ENCODE measurements at places on chromosomes 12 and 14.

DNA sequence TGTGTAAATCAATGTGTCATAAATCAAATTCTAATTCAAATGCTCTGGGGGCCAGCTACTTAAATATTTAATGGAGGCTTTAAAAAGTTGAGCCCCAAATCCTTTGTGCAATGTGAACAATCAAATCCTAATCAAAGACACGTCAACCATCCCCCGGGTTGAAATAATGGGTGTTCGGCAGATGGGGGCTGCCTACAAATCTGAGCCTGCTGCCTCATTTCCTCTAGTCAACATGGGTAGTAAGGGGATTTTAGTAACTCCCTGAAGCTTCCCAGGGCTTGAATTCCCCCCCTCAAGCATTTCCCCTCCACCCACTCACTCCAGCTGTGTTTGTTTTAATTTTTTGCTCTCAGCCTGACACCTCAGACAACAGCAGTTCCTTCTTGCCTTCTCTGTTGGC, 37.8 kb downstream of the SRRM4 start:
- no peak for DNase-seq

GRCh38 chr12:104354167-104354867, 50.8 kb downstream of the EID3 start:
- DNase-seq: no peak

DNA sequence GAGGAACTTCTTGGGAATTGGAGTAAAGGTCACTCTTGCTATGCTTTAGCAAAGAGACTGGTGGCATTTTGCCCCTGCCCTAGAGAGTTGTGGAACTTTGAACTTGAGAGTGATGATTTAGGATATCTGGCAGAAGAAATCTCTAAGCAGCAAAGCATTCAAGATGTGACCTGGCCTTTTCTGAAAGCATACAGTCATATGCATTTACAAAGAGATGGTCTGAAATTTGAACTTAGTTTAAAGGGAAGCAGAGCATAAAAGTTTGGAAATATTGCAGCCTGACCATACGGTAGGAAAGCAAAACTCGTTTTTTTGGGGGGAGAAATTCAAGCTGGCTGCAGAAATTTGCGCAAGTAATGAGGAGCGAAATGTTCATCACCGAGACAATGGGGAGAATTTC, 60.9 kb downstream of the NUBPL start:
- DNase-seq: no peak

- no peak for DNase-seq
These were observed 43.8 kb downstream of the FOXN3 start for GRCh38 chr14:89373185-89373584.

- DNase-seq: no peak
These were observed 1650.9 kb upstream of the SEL1L start for GRCh38 chr14:83184531-83184930.

DNA sequence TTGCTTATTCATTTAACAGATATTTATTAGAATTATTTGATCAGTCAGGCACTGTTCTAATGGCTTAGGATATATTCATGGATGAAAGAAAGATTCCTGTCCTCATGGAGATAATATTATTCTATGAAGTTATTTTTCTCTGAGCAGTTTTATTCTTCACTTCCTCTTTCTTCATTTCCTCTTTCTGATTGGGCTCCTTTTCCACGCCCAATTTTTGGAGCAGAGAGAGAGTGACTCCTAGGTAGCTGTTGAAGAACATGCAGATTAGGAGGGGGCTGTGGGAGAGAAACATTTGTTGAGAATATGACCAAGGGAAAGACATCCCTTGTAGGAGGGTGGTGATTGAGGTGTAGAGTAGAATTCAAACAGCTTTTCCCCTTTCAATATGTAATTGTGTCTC, 6.0 kb upstream of the YARS2 start:
- DNase-seq: no peak

DNA sequence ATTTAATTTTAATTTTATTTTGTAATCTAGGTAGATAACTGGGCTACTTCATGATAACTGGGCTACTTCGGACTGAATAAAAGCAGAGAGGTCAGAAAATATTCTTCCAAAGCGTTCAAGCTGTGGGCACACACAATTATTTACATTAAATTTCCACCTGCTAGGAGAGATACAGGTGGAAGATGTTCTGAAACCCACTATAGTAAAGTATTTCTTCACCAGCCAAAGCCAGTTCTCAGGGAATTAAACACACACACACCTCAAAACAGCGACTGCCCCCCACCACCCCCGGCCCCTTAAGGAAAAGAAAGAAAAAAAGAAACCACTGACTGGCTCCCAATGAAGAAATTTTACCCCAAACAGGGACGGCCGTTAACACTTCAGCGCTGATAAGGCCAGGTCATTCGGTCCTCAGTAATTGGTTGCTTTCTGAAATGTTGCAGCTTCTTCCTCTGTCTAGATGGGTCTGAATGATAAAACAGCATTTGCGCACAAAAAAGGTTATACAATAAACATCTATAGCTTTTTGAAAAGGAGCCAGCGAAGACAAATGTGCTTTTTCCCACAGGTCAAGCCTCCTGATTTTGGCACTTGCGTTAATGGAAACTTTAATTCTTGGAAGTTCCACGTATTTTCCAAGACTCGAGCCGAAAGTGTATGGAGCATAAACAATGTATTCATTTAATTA, 771 bp upstream of the KCNJ8 start:
- DNase-seq: peak; percentile 90

- no peak for DNase-seq
These were observed 3.7 kb upstream of the KRT3 start for GRCh38 chr12:52799505-52800211.

DNA sequence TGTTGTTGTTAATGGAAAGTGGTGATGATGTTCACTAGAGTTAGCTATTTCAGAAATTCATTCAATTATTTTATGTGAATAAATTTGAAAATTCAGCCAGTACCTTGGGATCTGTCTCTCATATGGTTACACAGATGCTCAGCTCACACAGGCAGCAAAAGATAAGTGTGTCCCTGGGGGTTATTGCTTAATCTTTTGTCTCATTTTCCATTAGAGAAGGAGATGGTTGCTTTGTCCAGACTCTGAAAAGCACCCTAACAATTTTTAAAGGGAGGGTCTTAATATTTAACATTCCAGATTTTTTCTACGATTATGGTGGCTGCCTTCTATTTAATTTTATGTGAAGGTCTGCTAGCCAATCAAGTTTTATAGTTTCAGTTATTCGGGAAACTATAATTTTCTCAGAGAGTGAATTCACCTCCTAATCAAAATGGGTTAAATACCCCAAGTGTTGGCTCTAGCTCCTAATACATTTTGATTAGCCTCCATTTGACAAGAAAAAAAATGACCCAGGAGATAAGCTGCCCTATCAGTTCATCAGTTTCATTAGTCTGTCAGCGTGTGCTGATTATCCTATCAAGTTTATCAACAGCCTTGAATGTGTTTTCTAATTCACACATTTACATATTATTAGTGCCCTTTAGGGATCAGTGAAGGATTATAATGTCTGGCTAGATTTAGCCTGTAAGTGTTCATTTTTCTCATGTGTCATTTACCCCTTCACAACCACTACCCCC, 282.1 kb downstream of the TMTC2 start:
- DNase-seq: no peak

GRCh38 chr14:21168055-21168454, 12.2 kb upstream of the OR5AU1 start:
- DNase-seq: no peak

DNA sequence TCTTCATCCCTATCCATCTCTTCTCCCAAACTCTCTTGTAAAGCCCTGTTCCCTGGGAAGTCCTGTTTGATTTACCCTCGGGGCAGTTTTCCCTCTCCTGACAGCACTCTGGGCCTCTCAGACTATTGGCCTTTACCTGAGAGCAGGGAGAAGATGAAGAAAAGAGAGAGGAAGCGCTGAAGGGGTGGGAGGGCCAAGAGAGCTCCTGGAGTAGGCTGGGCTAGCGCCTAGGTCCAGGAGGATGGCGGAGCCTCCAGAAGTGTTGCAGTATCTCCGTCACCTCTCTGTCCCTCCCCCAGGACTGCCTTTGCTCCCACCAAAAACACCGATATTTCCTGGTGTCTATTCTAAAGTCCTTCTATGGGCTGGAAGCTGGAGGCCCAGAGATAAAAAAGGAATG, 5.7 kb upstream of the IGFBP6 start:
- DNase-seq: no peak

DNA sequence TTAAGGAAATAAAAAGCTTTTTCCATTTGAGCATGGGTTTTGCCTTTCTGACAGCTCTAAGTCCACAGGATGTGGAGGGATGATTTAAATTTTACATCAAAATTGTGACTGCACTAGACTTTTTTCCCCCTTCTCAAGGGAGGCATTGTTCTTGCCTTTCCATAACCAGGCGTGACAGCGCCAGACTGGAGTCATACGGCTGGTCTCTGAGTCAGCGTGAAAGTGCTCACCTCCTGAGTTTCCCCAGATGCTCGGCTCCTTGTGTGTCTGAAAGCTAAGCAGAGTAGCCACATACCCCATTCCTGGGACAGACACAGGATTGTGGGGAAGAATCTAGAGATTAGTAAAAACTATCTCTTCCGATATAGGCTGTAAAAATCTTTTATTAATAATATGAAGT, 43.1 kb downstream of the SOX5 start:
- DNase-seq: peak; percentile 7

DNA sequence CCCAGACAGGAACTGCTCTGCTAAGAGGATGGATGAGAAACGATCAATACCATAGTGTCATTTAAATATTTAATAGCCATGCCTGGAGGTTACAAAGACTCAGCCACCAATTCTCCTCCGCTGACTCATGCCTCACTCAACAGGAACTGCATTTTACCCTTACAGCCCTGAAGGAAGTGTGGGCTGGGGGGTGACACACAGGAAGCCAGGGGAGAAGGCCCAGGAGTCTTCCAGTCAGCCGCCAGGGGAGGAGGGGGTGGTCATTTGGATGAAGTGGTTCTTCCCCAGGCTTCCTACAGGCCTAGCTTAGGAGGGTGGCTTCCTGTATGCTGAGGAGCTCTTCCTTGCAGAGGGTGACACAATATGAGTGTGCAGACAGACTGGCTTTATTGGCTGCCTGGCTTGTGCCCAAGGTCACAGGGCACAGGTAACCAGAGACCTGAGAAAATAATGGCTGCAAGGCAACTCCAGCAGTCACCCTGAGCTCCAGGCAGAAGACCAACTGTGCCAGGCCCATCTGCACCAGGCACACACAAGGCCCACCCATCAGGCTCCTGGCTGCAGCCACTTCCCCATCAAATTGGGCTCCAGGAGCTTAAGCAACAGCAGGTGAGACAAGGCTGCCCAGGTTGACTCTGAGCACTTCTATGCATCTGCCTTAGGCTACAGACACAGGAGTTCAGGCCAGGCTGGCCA, 30.6 kb upstream of the RPLP0 start:
- peak; percentile 58 for DNase-seq

- no peak for DNase-seq
These were observed 5.6 kb downstream of the MARCHF9 start for GRCh38 chr12:57760347-57760982.

DNA sequence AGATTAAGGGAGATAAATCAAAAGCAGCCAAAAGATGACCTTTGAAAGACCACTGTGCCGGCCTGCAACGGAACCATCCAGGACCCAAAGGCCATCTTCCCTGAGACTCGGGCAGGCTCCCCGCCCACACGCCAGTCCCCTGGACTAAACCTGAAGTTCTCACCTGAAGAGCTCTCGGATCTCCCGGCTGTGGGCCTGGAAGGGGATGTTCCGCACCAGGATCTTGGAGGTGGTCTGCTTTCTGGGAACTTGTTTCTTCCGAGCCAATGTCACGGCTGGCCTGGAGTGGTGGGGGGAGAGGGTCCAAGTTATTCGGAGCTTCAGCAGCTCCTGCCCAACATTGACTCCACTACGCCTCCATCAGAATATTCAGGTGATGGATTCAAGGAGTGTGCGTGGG, 51.3 kb downstream of the RBM19 start:
- DNase-seq: no peak

GRCh38 chr12:78226763-78227162, 396.1 kb downstream of the NAV3 start:
- no peak for DNase-seq
